ENCODE measurements at places on chromosomes 2 and 18.

- no peak for DNase-seq
Observed at GRCh38 chr2:182300608-182301007, 126.2 kb downstream of the PDE1A start.

- no peak for DNase-seq
Observed at GRCh38 chr2:72919414-72920317, 2.3 kb downstream of the EMX1 start.

DNA sequence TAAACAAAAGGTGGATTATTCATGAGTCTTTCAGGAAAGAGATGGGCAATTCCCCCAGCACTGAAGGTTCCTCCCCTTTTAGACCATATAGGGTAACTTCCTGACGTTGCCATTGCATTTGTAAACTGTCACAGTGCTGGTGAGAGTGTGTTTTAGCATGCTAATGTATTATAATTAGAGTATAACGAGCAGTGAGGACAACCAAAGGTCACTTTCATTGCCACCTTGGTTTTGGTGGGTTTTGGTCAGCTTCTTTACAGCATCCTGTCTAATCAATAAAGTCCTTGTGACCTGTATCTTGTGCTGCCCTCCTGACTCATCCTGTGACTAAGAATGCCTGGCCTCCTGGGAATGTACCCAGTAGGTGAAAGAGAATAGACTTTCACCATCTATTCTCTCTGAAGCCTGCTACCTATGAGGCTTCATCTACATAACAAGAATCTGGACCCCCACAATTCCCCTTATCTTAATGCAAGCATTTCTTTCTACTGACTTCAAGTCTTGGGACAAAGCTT lies 148.7 kb downstream of the CABLES1 start:
- DNase-seq: no peak

DNA sequence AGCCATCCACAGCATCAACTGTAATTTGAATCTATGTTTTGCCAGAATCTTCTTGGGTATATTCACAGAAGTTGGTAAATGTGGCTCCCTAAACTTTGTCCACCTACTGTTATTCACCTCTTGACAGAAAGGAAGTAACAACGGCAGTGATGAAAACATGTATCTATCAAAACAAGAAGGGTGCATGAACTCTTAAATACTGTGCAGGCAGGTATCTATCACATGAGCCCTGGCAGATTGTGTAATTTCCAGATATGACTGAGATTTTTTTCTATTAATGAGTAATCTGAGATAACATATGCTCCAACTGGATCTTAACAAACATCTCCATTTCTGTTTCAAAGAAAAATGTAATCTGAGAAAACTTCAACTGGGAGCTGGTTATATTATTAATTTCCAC lies 36.6 kb downstream of the SFT2D3 start:
- DNase-seq: no peak

GRCh38 chr18:10530852-10531251 lies 5.0 kb downstream of the NAPG start:
- peak; percentile 18 for DNase-seq

- DNase-seq: no peak
Observed at GRCh38 chr2:72579591-72580180, 246.1 kb downstream of the EXOC6B start.

- DNase-seq: no peak
Observed at GRCh38 chr18:675307-675706, 17.9 kb downstream of the TYMS start.

DNA sequence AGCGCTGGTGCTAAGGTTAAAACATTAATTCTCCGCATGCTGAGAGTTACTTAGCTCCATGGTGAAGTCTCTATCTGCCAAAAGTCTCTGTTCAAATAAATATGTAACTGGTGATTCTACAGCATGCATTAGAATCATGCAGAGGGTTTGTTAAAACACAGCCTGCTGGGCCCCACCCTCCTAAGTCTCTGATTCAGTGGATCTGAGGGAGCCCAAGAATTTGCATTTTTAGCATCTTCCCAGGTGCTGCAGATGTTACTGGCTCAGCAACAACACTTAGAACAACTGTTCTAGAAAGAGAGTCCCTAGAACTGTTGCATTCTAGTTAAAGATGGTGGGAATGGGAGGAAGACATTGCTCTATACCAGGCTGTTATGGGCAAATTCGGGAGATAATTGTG lies 73.4 kb downstream of the DPP10 start:
- DNase-seq: no peak

GRCh38 chr2:178644919-178645318 lies 162.3 kb downstream of the TTN start:
- no peak for DNase-seq

DNA sequence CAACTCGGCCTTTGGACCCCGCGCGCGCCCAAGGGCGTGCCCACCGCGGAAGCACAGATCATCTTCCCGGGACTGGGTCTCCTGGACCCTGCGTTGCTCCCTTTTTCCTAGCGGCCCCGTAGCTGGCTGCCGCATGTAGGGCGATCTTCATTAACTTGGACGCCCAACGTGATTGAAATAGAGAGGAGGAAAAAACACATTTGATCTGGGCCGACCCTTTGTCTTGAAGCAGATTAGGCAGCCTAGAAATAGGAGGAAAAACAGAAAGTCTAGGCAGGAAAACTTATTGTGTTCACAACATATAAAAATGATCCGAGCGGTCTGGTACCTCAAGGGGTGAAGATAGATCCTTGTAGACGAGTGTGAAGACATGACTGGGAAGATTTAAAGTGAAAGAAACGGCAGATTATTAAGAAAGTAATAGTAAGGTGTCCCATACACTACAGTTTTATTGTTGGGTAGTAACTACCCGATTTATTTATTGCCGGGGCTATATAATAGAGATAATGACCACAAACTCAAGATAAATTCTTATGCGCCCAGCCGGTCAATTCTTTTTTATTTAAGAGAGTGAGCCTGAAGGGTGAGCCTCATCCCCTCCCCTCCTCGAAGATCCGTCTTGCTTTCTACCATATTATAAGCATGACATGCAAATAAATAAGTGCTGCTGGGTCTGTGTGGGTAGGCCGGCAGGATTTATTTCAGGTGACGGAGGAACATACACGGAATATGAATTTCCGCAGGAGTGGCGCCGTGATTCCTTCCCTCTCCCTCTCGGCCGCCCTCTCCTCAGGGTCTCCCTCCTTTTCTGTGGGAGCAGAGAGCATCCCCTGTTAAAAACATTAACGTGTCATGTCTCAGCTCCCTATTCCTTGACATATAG lies 147.4 kb downstream of the MEIS1 start:
- DNase-seq: no peak

DNA sequence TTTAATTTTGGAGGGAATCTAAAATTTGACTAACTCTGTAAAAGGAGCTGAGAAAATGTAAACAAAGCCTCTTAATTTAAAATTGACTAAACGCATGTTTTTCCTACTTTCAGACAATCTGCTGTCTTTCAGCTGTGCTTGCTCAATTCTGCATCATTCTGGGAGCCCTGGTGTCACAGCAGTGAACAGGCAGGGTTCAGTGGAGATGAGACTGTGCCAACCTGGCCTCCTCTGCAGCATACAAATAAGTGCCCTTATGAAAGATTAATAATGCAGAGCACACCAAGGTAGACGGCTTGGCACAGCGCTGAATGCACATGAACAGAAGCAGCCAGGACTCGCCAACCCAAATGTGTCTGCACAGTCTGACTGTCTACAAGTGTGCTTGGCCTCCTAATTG lies 222.0 kb upstream of the CHAC2 start:
- DNase-seq: no peak

GRCh38 chr2:189412330-189412953 lies 28.8 kb upstream of the WDR75 start:
- DNase-seq: peak; percentile 24

DNA sequence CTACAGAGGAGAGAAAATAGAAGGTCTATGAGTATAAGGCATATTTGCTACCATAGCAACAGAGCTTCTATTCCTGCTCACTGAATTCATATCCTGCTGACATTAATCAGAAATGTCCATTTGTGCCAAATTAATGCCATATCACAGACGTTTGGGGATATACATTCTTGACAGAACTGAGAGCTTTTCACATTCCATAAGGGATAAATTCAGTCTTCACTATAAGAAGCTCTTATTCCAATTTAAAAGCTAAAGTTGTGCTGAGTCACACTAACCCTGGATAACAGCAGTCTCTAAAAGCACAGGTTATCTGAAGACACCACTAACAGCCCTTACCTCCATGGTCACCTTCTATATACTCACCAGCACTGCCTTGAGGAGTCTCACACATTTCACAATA lies 178.1 kb downstream of the RAB3GAP1 start:
- DNase-seq: no peak

DNA sequence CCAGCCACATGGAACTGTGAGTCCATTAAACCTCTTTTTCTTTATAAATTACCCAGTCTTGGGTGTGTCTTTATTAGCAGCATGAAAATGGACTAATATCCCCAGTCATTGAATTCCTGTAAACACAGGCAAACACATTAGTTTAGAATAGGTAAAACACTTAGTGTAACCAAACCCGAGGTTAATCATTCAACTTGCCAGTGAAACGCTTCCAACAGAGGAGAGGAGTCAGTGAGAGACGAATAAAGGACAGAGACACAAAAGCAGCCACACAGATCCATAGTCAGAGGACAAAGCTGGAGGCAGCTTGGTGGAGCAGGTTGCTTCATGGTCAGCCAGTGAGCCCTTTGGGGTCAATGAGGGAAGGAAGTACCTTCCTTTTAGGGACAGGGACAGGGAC lies 348.1 kb downstream of the TGIF1 start:
- DNase-seq: no peak

DNA sequence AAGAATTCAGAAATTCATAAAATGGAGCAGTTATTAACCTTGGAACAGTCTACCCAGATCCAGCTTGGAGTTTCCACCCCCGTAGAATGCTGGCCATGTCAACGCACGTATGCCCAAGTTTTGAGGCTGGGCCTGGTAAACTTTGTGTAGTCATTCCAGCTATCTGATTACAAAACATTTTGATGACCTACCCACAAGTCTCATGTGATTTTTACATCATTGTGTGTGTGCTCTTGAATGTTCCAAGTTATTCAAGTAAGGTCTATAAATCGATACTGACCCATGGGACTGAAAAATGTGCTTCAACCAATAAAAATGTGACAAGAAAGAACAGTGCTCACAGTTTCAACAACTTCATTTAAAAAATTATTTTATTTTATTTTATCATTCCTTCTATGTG lies 32.5 kb upstream of the ICOS start:
- no peak for DNase-seq

DNA sequence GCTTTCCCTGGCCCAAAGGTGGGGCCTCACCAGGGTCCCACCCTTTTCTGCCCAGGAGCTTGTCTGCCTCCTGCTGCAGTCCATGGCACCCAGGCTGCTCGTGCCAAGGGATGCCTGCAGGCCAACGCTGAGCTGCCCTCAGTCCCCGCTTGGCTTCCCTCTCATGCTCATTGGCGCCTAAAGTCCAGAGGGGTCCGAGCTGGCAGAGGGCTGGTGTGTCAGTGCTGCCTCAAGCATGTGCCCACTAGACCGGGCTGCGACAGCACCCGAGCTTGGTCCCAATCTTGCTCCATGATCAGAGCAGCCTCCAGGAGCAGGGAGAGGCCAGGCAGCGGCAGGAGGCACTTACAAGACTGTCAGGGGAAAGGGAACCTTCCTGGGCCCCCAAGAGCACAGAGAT lies 287.0 kb downstream of the ICOS start:
- no peak for DNase-seq

DNA sequence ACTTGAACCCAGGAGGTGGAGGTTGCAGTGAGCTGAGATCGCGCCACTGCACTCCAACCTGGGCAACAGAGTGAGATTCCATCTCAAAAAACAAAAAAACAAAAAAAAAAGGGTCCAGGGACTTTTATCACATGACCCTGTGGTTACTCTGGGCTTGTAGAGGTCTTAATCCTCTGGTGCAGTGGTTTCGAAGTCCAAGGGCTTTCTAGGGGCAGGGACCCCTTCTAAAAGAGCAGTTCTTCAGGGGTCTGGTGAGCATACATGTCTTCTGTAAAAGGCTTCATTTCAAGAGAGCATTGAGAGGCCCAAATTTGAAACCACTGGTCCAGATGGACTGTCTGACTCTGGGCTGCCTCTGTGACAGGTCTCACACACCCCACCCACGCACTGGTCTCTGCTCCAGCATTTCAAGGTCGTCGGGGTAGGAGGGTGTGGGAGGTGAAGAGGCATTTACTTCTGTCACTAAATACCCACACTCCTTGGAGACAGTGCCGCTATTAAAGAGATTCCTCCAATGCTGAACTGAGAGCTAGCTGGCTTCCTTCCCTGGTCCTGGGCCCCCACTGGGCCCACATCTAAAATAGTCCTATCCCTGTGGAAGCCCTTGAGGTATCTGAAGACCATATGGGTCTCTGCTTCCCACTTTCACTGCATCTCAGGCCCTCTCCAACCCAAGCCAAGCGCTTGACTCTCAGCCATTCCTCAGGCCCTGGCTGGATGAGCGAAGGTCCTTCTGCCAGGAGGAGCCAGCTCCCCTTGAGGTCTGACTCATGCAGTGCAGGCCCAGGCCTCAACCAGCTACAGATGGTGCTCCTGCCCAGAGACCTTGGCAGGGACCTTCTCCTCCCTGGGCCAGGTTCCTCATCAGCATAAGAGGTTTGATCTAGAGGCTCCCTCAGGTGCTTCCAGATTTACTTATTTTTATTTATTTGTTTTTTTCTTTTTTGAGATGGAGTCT lies 44.8 kb downstream of the PAX8 start:
- no peak for DNase-seq

DNA sequence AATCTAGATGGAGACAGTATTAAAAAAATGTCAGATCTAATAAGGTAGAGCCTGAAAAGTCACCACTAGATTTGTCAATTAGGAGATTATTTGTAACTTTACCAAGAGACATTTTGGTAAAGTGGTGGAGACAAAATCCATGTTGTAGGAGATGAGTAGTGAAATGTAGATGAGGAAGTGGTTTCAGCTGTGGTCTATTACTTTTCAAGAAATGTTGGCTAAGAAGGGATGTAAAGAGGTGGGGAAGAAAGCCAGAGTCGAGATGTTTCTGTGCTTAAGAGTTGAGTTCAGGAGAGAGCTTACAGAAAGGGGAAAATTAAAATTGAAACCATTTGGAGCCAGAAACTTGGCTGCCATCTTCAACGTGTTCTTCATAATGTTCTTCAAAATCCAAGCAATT lies 22.2 kb downstream of the ACVR2A start:
- no peak for DNase-seq

DNA sequence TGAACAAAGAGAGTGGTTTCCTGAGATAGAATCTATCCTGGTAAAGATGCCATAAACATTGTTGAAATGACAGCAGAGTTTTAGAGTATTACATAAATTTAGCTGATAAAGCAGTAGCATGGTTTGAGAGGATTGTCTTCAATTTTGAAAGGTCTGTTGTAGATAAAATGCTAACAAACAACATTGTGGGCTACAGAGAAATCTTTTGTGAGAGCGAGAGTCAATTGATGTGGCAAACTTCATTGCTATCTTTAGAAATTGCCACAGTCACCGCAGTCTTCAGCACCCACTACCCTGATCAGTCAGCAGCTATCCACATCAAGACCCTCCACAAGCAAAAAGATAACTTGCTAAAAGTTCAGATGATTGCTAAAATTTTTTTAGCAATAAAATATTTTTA lies 17.5 kb downstream of the VRK2 start:
- DNase-seq: no peak

GRCh38 chr2:144370937-144371584 lies 148.9 kb downstream of the ZEB2 start:
- DNase-seq: no peak

GRCh38 chr2:238163481-238164198 lies 4.9 kb downstream of the ERFE start:
- DNase-seq: no peak

Measured in stimulated activated CD4-positive, alpha-beta T cell treated with anti-CD3 and anti-CD28 coated beads, Interleukin-4, amount 100 ng/mL, for 48 hours (primary cell).